NCI-H2107 (cell line): ENCODE measurements at places on chromosomes 4 and X.

DNA sequence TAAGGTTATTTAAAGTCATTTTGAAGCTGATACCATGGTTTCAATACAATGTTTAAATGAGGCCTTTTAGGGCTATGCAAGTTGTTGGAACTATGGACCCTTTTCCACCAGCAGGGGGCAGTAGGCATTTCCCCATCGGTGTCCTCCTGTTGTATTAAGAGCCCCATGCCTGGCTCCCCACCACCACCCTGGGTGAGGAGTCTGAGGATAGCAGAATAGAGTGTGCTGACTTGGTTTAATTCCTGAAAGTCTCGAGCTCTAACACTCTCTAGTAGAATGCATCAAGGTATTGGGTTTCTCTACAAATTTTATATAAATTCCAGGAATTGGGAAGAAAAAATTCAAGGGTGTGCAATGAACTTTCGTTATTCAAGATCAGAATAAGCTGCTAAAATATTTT, 234.8 kb upstream of the JADE1 start:
- peak; percentile 18 for DNase-seq

DNA sequence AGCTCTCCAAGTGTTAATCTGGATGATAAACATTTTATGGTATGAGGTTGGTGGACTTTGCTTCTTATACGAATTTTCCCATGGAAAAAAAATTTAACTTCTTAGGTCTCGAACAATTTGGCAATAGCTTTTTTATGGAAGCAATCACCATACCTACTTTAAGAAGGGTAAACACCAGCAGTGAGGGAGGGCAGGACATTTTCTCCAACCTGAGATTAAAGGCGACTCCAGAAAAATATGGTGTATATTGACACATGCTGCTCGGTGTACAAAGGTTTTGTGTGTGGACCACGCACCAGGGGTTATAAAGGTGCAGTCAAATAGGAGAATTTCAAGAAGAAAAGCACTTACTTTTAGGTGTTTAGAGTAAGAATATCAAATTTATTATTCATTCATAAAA, 34.2 kb upstream of the SULT1E1 start:
- DNase-seq, result no peak

GRCh38 chr4:17376205-17376604, 135.7 kb downstream of the QDPR start:
- DNase-seq, result no peak

GRCh38 chrX:38561951-38562719, 793 bp downstream of the TSPAN7 start:
- peak; percentile 3 for DNase-seq

GRCh38 chrX:31392513-31392912, 320.7 kb upstream of the FTHL17 start:
- no peak for DNase-seq

DNA sequence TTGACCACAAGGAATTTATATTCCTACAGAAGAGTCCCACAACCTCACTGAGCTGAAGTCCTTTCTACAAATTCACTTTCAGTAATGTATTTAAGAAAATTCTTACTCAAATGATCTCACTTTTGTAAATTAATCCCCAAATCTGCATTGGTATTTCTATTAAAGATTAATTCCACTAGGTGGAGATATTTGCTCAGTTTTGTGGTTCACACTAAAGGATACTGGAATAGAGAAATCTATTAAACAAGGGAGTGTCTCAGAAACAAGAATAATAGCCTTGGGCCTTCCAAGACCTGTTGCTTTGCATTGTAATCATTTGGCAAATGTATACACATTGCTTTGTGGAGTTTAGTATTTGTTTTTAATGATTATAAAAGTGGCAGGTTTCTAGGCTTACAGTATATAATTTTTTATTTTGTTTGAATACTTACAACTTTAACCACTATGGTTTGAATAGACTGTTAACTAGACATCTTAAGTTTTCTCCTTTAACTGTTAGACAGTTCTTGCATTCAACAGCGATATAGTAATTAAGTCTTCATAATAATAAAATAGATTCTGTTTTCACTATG, 25.9 kb downstream of the CFAP299 start:
- peak; percentile 0 for DNase-seq

DNA sequence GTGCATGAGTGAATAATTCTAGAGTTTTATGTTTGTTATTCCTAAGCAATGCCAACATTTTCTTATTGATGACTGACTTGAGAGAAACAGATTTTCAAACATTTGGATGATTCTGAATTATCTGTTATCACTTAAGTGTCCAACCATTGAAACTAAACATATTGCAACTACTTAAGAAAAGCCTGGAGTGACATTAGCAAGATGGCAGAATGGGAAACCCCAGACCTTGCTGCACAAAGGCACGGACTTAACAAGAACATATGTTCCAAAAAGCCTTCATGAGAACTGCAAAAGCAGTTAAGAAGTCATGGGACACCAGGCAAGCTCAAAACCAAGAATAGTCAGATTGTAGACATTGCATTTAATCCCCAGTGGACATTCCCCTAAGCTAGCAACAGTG, 215.1 kb downstream of the DCHS2 start:
- no peak for DNase-seq

DNA sequence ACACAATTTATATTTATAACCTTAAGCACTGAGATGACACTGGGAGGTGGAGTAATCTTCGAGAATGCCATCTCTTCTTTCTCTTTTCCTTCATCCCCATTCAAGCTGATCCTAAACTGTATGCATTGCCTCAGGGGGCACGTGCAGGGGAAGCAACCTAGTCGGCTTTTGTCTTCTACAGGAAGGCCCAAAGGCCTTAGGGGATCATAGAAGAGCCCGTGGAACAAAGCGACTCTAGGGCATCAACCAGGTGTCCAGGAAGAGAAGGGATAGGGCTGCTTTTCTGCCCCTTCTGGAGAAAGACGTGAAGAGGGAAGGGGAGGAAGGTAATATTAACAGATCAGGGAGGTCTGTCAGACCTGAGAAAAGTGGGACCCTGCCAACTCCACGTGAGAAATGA, 6.9 kb upstream of the TLR8 start:
- no peak for DNase-seq

GRCh38 chr4:152321923-152322322, 214.0 kb downstream of the FBXW7 start:
- DNase-seq, result no peak

GRCh38 chrX:40646489-40647306, 663 bp downstream of the CXorf38 start:
- DNase-seq, result no peak

DNA sequence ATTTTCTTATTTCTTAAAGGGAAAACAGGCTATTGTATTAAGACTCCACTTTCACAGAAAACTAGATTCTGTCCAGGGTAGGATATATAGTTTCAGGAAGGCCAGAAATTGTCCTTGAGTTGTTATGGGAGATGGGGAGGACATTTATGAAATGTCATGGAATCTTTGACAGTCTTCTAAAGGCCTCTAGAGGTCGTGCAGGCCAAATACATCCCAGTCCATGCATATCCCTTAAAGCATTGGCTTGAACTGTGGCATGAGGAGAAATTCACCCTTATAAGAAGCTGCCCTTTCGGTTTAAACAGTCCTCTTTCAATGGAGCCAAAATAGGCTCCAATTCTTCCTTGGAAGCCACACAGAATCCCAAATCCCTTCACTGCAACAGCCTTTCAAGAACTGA, 183.6 kb upstream of the NOCT start:
- DNase-seq, result no peak

DNA sequence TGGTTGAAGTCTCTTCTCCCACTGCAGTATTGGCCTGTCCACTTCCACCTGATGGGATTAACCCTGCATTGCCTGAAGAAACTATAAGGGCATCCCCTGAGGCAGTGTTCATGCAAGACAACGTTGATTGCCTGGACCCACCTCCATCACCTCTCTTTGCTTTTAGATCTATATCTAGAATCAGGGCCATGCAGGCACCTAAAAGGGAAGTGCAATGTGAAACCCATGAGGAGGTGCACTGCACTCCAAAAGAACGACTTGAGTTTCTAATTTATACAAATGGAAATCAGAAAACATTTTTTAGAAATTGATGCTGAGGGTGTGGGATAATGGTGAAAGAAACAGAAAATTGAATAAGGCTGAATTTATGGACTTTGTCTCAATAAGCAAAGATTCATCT, 694.4 kb downstream of the TRAM1L1 start:
- DNase-seq, result no peak

GRCh38 chr4:8393593-8394038, 46.9 kb downstream of the ACOX3 start:
- DNase-seq, result no peak

DNA sequence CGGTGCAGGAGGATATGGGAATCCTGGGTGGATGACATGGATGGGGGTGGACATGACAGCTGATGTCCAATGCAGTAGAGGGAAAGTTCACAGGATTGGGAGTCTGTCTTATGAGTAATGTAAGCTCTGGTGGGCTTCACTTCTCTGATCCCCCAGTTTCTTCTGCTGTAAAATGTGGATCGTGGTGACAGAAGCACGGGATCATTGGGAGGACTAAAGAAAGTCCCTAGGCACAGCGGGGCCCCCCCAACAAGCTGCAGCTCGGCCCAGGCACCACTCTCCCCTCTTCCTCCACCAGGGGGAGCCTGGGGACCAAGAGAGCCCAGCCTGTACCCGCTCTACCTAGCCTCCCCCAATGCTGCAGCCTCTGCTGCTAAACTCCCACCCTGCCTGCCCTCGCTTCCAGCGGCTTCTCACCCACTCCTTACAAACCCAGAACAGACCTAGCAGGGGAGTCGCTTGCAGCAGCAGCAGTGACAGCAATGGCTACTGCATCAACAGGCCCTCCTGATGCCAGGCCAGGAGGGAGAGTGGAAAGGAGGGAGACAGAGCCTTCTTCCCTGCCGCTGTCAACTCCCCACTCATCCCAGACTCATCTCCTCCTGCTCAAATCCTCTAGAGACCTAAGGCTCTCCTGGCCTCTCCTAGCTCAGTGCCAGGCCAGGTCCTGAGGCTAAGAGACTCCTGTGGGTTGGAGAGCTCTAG, 36.1 kb upstream of the IQSEC2 start:
- DNase-seq, result peak; percentile 10

- DNase-seq, result no peak
These were observed 35.7 kb upstream of the GABRQ start for GRCh38 chrX:152601848-152602616.
